ENCODE measurements at places on chromosomes 16 and 17.

- DNase-seq, result no peak
Measured at GRCh38 chr17:73028299-73028755, 64.2 kb downstream of the SLC39A11 start.

DNA sequence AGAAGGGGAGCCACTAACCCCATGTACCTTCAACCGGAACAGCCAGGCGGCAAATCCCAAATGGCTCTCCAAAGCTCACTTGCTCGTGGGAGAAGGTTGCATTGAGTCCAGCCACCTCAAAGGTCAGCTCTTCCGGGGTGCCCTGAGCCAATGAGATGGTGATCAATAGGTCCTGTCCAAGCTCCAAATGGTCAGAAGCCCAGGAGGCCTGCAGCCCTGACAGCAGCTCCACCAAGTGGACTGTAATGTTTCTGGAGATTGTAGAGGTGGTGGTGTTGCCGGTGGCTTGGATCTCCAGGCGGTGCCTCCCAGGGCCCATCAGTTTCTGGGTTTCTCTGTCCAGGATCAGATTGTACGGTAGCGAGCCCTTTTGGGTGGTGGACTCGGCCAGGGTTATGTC, 39.9 kb upstream of the BCO1 start:
- DNase-seq, result no peak

DNA sequence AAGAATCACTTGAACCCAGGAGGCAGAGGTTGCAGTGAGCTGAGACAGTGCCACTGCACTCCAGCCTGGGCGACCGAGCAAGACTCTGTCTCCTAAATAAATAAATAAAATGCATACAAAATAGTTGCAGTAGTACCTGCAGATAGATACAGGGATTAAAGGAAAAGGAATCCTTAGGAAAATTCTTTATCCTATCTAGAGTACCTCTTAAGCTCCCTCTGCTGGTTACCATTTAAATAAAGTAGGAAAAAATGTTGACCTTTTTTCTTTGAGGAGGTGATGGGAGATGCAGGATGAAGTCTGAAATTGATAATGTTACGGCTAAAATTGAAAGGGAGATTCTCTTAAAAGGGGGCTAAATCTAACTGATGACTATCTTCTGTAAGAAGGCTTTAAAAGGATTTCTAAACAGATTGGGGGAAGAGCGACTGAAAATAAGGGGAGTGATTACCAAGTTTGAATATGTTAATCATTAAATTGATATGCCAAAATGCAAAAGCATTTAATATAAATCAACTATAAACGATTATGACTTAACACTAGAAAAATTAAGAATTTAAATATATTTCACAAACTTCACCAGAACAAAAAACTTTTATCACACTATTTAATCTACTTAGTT, 29.4 kb downstream of the C16orf87 start:
- no peak for DNase-seq

DNA sequence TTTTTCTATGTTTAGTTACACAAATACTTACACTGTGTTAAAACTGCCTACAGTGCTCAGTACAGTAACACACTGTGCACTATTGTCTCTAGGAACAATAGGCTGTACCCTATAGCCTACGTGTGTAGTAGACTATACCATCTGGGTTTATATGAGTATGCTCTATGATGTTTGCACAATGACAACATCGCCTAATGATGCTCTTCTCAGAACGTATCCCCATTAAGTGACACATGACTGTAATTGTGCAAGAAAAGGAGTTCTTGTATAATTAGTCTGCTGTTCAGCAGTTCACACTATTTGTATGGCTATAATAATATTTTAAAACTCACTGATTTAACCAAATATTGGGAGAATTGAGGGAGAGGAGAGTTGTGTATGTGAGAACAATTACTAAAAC, 173.7 kb downstream of the TRIM37 start:
- DNase-seq, result no peak

DNA sequence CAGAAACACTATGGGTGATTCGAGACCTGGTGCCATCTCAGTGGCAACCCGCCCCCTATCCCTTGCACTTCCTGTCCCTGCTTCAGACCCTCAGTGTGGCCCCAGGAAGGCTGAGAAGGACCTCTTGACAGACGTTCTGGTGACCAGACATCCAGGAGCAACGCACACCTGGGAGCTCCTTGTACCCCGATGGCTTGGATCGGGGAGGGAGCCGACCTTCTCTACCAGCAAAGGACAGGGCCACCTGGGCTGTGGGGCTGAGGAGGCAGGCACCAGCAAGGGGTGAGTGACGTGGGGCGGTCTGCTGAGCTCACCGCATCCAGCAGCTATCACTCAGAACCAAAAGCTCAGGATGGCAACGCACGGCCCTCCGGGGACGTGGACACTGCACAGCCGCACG, 27.2 kb downstream of the UNKL start:
- DNase-seq, result no peak

- no peak for DNase-seq
Measured at GRCh38 chr16:12611006-12611477, 192.6 kb downstream of the CPPED1 start.

- no peak for DNase-seq
Measured at GRCh38 chr16:64983963-64984362, 137.9 kb downstream of the CDH11 start.

DNA sequence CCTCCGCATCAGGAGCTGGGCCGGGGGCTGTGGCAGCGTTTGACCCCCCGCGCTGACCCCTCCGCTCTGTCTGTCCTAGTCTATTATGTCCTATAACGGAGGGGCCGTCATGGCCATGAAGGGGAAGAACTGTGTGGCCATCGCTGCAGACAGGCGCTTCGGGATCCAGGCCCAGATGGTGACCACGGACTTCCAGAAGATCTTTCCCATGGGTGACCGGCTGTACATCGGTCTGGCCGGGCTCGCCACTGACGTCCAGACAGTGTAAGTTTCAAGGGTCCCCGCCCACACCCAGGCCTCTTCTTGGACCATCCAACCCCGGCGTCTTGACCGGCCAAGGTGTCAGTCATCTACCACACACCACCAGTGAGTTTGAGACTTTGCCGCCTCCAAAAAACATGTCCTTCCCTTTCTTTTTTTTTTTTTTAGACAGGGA, 548 bp downstream of the PSMB3 start:
- DNase-seq, result no peak

DNA sequence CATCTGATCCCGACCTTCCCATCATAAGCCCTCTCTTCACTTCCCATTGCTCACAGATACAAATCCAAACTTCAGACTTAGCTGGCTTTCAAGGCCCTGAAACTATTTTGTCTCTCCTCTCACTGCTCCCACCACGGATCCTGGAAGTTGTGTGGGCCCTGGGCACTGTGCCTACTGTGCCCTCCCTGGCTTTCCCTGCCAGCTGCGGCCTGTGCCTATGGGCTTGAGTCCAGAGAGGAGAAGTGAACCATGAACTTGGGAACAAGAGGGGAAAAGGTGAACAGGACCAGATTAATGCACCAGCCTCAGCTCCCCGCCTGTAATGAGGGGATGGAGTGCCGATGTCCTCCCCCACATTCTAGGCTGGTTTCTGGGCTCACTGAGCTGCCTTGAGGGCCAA, 18.9 kb upstream of the KCNJ12 start:
- no peak for DNase-seq

Data from hematopoietic multipotent progenitor cell treated with erythropoietin and hydrocortisone succinate and interleukin-3 and kit ligand, for 17 days (in vitro differentiated cells).